ENCODE measurements at places on chromosomes 1 and 21.

- no peak for DNase-seq
These were observed 313.8 kb downstream of the MATN1 start for GRCh38 chr1:30409476-30410152.

- DNase-seq = peak; percentile 96
These were observed 34.9 kb upstream of the RUNX3 start for GRCh38 chr1:24964811-24965570.

GRCh38 chr1:161166669-161167548 is 683 bp downstream of the PPOX start:
- no peak for DNase-seq

- no peak for DNase-seq
These were observed 130.0 kb upstream of the ZNHIT6 start for GRCh38 chr1:85838238-85838637.

DNA sequence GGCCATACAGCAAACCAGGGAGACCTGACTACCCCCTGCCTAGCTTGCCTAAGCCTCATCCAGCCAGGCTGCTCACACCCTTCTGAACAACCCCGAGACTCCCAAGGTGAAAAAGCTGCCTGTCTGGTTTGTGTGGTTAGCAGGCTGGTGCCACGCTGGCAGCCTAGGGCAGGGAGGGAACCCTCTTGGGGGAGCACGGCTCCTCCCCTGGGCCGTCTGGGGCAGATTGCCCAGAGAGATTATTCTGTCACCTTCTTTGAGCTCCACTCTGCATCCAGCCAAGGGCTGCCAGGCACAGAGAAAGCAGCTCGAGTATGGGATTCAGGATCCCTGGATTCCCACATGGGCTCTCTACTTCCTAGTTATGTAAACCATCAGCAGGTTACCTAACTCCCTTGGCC is 27.5 kb upstream of the TCEA3 start:
- DNase-seq = peak; percentile 12

DNA sequence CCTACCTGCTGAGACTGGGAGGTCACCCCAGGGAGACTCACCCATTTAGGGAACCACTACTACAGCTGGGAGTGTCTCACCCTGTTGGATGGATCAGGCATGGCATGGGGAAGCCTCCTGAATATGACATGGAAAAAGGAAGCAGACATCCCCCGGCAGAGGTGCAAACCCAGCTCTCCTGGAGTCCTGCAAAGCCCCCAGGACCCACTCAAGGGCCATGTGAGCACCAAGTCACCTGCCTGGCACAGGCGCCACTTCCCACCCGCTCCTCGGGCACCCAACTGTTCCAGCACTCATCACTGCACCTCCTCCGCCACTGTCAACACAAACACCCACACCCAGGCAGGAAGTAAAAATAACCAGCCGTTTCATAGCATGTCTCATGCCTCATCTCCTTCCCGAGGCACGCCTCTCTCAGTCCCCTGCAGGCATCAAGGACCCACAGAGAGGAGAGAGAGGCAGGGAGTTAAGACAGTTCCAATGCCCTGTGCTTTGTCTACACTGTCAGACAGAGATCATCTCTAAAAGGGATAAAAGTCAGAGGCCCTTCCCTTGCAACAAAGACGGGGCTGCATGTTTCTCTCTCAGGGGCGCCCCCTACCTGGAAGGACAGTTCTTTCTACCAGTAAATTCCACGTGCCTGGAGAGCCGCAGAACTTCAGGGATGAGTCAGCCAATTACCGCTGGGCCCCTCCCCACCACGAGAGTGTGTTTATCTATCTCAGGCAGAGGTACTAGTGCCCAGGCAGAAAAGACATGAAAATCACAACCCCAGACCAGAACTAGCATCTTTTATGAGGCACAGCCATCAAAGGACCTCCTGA is 150.1 kb upstream of the SOD1 start:
- peak; percentile 62 for DNase-seq

- no peak for DNase-seq
These were observed 6.8 kb downstream of the GJC2 start for GRCh38 chr1:228156515-228156881.

- DNase-seq = peak; percentile 66
These were observed 921 bp upstream of the MIB2 start for GRCh38 chr1:1614204-1614953.

DNA sequence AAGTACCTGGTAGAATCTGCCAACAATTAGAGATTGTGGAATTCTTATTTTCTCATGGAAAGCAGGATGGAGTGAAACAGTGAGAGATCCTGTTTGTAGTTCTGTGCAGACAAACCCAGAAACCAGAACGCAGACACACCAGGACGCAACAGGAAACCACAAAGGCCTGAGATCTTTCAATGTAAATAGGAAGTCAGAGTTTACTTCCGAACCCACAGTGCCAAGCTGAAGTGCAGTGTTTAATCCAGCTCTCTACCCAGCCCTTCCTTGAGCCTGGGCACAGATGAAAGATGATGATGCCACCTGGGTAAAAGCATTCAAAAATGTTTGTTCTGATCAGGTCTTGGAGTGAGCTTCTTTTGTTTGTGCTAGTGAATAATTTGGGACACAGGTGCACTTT is 244.2 kb upstream of the HOOK1 start:
- no peak for DNase-seq

DNA sequence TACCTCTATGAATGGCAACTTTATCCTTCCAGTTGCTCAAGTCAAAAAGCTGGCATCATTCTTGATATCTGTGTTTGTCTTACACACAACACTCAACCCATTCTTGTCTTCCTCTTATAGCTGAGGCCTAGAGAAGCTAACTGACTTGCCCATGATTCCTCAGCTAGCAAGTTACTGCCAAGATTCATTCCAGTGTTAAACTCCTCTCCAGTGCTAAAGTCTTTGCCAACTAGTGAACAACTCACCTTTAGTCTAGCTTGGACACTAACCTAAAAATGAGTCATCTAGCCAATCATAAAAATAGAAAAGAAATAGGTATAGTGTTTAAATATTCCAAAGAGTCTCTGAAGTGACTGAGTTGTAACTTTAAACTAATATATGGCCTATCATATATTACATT is 45.6 kb upstream of the RGS2 start:
- DNase-seq = no peak

DNA sequence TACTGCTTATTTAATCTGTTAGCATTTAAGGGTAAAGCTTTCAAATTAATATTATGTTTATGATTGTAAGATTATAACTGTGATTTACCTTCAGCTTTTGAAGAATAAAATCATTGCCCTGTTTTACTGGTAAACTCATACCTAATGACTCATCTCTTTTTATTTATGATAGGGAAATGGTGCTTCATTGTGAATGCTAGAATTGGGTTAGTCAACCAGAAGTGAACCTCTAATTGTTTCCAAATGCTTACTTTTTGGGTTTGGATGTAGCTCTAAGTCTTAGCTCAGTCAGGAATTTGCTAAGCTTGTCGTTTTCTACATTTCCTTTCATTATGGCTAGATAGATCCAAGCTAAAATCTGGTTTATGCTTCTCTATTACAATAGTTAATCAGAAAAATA is 59.4 kb downstream of the SLC30A7 start:
- DNase-seq = no peak

DNA sequence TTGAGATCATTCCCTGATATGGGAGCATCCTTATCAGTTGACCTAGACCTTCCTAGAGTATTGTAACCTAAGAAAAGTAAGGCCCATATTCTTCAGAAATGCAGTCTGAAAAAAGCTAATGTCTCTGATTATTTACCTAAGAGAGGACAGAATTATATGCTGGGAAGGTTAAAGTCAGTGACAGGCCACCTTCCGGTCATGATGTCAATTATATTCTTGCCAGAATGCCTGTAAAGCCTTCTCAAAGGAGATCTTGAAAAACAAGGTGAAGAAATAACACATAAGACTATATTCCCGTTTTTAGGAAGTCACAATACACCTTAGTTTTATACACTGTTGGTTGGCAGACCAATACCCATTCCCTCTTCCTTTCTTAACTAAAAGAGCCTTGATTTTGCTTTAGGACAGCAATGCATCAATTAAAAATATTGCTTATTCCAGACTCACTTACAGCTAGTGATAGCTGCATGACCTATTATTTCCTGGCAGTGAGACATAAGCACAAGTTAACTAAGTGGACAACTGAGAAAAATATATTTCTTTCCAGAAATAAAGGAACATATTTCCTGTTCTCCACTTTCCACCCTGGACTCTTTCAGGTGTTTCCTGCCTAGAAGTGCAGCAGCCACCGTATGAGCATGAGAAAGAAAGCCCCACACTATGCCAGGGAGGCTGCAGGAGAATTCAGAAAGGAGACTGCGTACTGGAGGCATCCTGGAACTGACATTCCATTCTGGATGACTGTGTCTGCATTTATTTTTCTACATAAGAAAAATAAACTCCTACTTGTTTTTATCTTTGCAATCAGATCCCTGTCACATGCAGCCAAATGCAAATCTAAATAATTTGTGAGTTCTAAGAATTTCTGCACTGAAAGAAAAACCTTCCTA is 332.9 kb upstream of the PTBP2 start:
- DNase-seq = no peak

GRCh38 chr1:155002464-155003226 is at the start of gene ZBTB7B:
Gene ZBTB7B (plus strand): TSS chr1:155002802. CDS start chr1:155014661, 11,859 bp downstream.
- DNase-seq = peak; percentile 29

GRCh38 chr1:15681349-15682292 is 2.5 kb upstream of the PLEKHM2 start:
- DNase-seq = no peak

DNA sequence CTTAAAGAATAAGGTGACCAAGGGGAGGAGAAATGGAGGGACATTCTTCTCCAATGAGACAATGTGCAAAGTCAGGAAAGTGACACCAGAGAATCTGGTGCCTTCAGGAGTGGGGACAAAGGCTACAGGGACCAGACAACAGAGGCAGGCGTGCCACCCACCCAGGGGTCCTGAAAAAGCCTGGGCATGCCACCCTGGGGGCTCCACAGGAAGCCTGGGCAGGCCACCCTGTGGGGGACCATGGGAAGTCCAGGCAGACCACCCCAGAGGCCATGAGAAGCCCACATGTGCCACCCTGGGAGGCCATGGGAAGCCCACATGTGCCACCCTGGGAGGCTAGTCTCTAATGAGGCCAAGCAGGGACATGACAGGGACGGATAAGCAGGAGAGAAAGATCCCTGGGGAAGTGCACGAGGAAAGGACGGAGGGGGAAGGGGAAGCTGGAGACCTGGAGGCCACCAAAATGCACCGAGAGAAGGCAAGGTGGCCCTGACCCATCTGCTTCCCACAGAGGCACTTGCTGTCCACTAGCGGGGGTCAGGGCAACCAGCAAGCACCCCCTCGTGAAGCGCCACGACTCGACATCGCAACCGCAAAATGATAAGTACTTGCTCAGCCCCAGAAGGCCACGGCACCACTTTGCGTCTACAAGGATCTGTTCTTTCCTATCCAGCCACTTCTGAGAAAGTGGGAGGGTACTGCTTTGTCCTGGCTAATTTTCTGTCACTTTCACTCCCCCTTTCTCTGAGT is 7.2 kb upstream of the PDE9A start:
- DNase-seq = no peak

All from CD4-positive, CD25-positive, alpha-beta regulatory T cell (primary cell).